ENCODE measurements at places on chromosomes 6 and 20.

DNA sequence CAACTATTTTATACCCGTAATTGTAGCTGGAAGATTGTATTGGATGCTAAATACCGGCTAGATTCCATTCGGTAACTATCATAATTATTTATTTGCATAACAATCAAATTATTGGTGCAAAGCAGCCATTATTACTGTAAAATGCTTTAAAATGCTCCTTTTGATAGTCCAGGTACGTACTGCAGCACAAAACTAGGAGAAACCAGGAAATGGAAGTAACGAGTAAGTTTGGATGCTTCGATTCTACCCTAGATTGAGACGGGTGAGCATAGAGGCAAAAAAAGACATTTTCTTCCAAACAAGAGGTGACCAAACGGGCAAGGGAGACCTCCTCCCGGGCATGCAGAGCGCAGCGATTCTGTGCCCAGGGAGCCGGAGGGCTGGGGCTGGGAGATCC lies 469 bp upstream of the XRN2 start:
- no peak for DNase-seq

DNA sequence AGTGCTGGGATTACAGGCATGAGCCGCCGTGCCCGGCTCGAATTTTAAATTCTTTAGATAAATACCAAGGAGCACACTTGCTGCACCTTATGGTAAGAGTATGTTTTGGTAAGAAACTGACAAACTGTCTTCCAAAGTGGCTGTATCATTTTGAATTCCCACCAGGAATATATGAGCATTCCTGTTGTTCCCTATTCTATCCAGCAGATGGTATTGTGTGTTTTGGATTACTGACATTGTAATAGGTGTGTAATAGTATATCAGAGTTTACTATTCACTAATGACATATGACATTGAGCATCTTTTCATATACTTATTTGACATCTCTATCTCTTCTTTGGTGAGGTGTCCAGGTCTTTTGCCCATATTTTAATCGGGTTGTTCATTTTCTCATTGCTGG lies 40.5 kb downstream of the TGM6 start:
- no peak for DNase-seq

GRCh38 chr6:42393339-42393738 lies 58.4 kb downstream of the TRERF1 start:
- no peak for DNase-seq

DNA sequence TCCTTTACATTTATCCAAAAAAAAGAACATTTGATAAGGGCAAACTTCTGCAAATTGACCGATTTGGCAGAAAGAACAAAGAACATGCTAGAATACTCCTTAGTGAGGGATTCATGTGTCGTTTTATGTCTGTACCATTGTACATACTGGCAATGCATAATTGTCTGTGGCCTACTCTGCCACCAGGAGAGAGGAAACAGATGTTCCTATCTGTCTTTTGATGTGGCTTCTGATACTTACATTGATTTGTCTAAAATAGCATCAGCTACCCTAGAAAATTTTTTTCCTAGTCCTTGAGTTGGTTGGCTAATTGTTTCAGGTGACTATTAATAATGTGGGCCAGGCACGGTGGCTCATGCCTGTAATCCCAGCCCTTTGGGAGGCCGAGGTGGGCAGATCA lies 654.1 kb downstream of the KIF16B start:
- no peak for DNase-seq

DNA sequence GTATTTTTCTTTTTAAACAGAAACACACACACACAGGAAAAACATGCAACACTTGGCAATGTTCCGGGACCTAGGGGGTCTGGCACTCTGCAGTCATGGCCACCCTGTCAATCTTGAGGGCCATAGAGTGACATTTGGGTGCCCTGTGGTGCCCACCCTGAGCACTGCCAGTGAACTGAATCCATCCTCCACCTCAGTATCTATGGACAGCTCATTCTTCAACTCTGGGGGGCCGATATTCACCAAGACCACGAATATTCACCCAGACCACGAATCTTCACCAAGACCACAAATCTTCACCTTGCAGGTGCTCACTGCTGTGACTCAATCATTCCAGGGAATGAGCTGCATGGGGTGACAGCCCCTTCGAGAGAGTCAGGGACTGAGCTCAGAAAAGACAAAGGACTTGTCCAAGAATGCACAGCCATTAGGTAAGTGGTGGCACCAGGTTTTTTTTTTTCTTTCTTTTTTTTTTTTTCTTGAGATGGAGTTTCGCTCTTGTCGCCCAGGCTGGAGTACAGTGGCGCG lies 19.1 kb downstream of the SNAI1 start:
- no peak for DNase-seq

DNA sequence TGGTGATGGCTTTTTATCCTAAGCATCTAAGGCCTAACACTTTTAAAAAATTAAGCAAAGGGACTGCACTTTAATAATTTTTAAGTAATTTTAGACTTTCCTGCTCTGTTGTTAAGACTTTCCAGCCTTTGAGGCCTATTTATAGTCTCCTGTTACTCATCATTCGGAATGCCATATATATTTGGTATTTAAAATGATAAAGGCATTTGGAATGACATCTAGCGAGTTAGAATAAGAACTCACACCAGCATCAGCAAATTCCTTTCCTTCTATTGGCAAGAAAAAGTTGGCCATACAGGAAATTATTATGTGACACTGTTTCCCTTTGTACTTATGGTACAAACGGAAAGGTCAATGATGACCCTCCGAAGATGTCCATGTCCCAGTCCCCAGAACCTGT lies 88.1 kb upstream of the STMND1 start:
- no peak for DNase-seq

DNA sequence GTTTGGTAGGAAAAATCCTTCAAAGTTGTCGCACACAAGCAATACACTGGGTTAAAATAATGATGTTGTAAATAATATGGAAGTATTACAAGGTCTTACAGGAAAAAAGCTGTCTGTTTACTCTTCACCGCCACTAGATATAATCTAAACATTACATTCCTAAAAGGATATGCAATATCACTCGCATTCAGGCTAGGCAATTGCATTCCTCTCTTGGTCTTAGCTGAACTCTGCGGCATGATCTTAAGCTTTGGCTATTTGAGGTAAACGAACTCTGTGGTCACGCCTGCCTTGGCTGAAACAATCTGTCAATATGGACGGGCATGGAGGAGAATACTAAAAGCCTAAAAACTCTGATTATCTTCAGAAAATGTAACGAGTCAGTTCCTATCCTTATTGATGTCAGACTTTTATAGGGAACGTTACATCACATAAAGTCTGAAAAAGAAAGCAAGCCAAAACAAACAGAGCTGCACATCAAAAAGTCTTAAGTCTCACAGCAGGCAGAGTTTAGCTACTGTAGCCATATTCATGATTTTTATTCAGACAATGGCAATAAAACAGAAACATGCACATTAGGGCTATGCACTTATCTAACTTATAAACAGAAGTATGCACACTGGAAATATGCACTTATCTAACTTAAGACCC lies 30.8 kb upstream of the FILIP1 start:
- no peak for DNase-seq

- DNase-seq = no peak
Measured at GRCh38 chr6:13463941-13464340, 23.5 kb downstream of the GFOD1 start.

GRCh38 chr6:129094147-129094546 lies 211.2 kb downstream of the LAMA2 start:
- DNase-seq = no peak

Measured in D721Med (cell line).